ENCODE measurements at places on chromosomes 3 and 15.

GRCh38 chr3:40173227-40173721 is 136.2 kb upstream of the EIF1B start:
- no peak for DNase-seq

DNA sequence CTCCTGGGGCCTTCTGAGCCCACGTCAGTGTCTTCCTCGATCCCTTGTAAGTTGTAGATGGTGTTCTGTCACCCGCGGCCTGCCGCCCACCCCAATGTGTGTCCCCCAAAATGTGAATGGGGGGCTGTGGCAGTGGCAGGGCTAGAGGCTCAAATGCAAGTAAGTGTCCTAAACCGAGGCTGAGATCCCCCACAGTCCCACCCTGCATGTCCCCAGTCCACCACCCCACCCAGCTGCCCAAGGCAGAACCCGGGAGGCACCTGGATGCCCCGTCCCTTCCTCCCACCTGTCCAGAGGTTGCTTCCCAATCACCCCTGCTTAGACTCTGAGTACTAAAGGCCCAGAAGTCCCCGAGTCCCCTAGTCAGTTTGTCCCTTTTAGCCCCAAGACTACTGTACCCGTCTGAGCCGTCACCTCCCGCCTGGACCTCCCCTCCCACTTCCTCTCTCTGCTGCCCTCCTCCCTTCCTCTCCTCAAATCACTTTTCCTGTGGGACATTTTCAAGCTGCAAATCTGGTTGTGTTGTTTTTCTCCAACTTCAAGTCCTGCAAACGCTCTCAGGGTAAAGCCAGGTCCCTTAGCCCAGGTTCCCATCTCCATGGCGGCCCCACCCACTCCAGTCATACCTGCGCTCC is 11.8 kb upstream of the PLXND1 start:
- DNase-seq = no peak

GRCh38 chr15:42152921-42153698 is 3.3 kb downstream of the PLA2G4F start:
- DNase-seq = no peak

- DNase-seq = no peak
Observed at GRCh38 chr3:173410849-173411248, 13.3 kb downstream of the NLGN1 start.

DNA sequence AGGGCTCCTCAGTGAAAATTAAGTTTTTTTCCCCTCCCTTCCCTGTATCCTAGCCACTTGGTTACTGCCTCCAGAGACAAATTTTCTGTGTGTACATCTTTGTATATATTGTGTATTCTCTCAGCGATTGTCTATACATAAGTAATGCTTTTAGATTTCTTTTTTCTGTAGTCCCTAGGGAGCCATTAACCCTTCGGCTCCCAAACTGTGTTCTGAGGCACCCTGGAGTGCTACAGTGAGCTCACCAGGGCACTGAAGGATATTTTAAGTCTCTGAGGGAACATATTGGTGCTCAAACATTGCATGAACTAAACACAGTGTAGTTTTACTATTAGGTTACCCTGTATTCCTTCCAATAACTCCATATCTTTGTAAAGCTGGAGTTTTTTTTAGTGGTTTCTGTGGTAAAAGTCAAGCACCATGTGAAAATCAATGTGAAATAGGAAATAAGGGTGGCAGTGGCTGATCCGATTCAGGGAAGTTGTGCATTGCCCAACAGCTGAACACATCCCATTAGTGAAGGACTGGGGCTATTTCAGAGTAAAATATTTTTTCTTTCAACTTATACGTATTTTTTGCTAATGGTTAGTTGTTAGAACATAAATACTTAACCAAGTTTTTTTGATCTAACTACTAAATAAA is 43.0 kb downstream of the USP13 start:
- DNase-seq = no peak

GRCh38 chr15:31488437-31489204 is 162.0 kb downstream of the KLF13 start:
- DNase-seq = no peak

GRCh38 chr15:92906020-92906419 is 5.9 kb downstream of the CHD2 start:
- no peak for DNase-seq

GRCh38 chr3:186653080-186653707 is 12.6 kb upstream of the HRG start:
- no peak for DNase-seq

GRCh38 chr3:48474619-48475018 is 28.1 kb downstream of the ATRIP start:
- no peak for DNase-seq

GRCh38 chr3:187623285-187623814 is 46.8 kb downstream of the SST start:
- no peak for DNase-seq

- no peak for DNase-seq
Observed at GRCh38 chr3:135034291-135034768, 239.3 kb downstream of the EPHB1 start.

GRCh38 chr3:71153713-71154112 is 429.8 kb downstream of the FOXP1 start:
- DNase-seq = no peak

DNA sequence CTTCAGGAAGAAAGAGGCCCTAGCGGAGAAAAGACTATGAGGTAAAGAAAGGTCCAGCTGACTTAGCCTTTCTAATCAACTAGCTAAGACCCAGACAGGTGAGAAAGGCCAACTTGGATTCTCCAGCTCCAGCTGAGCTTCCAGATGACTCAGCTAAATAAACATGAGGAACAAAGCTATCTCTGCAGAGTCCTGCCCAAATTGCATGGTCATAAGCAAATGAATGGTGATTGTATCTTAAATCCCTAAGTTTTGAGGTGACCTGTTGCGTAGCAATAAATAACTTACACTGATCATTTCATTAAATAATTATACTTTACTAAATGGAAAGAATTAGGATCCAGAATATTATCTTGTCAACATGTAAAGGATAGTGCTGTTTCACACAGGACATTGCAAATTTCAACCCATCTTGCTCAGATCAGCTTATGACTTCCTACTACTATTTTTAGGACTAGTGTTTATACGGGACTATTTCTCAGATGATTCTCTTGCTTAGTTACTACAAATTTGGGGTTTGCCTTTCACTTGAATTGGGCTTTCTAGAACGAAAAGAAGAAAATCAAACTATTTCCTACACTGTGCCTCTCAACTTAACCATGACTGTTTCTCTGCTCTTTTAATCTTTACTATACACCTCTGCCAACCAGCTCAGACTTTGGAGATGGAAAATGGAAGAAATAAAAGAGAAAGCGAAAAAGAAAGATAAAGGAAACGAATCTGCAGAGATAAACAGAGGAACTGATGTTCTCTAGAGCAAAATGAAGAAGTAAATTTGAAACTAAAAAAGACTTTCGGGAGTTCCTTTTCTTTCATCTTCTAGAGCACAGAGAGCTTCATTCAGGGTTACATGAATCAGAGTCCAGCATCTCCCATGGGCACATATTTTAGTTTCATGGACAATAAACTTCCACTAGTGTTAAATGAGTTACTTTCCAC is 6.6 kb upstream of the ADGRG7 start:
- DNase-seq = no peak

DNA sequence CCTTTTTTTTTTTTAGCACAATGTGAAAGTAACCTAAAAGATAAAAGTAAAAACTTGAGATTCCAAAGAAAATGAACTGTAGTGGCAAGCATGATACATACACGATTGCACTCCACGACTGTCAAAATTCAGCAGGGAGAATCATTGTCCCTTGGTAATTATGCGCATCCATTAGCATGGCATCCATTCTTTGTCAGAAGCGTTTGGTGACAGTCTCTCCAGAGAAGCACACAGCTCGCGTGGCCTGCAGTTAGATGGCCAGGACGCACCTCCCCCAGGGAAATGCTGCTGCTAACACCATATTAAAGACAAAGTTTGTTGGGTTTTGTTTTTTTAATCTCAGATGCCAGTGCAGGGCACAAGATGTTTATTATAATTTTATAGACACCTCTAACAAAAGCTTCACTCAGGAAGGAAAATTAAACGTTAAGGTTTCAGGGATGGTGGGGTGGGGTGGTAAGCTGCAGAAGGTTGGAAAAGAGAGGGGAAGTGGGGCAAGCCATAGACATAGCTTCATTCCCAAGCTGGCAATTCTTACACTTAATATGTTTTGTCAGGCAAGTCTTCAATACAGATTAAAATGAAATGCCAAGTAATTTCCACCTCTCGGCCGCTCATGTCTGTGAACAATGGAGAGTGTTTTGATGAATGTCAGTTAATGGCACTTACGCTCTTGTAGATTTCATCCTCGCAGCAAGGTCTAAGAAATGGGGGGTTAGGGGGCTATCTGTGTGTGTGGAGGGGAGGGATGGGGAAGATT is 142.8 kb upstream of the TOPAZ1 start:
- DNase-seq = no peak

DNA sequence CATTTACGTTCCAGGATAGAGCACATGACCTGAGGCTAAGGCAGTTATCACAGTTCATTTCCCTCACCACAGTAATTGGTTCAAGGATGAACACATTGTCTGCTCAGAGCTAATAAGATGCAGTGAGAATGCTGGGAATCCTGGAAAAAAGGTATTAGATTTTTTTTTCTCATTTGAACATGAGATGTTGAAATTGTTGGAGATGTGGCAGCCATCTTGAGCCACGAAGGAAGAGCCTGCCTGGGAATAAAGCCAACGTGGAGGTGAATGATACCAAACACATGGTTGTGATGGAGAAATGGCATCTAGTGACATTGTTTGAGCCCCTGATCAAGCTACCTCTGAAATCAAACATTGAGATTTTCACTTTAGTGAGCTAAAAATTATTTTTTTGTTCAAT is 16.0 kb upstream of the STT3B start:
- DNase-seq = no peak

GRCh38 chr3:63328365-63328764 is 50.3 kb downstream of the SYNPR start:
- no peak for DNase-seq

DNA sequence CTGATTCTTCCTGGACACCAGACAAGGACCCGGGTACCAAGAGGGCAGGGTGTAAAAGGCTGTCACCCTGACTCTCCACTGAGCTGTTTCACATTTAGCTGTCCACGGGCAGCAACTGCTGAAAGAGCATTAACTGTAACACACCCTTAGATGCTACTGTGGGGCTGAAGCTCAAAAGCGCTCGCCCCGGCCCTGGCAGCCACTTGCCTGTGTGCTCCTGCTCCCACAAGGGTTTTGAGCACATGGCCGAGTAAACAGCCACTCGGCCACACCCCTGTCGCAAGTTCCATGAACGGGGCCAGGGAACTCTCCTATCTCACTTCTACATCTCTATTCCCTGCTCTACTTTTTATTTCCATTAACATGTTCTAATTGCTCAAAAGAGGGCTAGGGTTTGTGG is 421.7 kb downstream of the TUSC7 start:
- DNase-seq = no peak

DNA sequence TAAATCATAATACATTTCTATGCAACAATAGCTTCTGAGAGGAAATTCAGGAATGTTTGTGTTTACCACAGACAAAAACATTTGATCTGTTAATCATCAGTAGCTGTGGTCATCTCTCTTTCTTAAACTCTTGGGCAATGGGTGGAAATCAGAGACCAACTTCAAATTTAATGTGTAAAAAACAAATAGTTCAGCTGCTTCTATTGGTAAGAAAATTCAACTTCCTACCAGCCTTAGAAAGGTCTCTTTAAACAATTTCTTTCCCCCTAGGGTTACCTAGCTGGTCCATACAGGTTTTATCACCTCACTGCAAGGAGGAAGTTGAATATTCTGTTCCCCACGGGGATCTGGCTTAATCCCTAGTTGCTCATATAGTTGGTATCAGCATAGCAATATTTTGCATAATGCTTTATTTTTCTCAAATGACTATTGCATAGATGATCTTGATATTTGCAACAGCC is 20.3 kb upstream of the PPP4R2 start:
- DNase-seq = no peak

GRCh38 chr3:12142476-12142875 is 16.2 kb downstream of the TIMP4 start:
- no peak for DNase-seq

DNA sequence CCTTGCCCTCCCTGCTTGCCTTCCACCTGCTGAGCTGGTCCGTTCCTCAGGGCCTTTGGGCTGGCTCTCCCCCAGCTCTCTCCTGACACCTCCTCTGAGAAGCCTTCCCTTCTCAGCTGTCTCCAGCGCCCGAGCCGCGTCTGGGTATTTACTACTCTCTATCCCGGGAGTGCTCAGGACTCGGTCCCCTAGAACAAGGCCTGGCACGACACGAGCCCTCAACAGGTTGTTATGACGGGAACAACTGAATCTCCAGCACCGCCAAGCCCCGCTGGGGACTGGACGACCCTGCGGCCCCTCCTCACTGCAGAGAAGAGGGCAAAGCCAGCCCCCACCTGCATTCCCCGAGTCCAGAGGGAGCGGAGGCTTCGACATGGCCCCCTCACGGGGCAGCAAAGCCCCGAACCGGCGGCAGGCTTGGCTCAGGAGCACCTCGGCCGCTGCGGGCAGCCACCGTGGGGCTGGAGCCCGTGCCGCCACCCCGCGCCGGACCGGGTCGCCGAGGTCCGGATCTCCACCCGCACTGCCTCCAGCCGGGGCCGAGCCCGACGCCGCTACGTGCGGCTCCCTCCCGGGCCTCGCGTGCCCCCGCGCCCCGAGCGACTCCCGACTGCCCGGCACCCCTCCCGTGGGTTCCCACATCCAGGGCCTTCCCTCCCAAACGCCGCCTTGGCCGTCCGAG is 792 bp downstream of the TPRA1 start:
- DNase-seq = no peak

DNA sequence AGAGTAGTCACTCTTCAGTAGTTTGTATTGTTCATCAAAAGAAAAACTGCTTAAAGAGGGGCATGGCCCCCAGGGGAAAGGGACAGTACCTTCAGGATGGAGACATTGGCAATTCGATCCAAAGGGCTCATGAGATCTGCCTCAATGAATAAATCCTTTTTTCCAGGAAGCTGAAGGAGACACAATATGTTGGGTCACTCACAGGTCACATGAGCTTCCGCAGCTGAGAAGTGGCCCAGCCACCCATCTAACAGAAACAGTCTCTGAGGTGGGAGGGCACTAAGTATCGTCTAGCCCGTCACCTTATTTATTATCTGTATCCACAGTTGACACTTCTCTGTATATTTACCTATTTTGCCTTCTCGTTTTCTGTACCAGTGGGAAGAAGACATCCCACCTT is 4.7 kb downstream of the VPS33B start:
- DNase-seq = no peak

GRCh38 chr3:34237946-34238345 is 439.5 kb downstream of the PDCD6IP start:
- DNase-seq = no peak

GRCh38 chr3:38556640-38557358 is 60.7 kb downstream of the EXOG start:
- no peak for DNase-seq

DNA sequence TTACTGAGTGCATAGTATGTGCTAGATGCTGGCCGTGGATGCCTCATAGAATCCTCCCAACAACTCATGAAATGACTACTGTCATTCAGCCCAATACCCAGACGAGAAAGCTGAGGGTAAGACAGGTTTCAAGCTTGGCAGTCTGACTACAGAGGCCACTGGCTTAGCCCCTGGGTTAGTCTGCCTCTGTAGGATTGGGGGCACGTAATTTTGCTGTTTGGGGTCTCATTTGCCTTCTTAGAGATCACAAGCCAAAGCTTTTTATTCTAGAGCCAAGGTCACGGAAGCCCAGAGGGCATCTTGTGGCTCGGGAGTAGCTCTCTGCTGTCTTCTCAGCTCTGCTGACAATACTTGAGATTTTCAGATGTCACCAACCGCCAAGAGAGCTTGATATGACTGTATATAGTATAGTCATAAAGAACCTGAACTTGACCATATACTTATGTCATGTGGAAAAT is 1.0 kb upstream of the CCR5 start:
- DNase-seq = no peak
